Mesenteric fat pad (tissue), 1 donor: ENCODE measurements at places on chromosomes 11 and 22.

DNA sequence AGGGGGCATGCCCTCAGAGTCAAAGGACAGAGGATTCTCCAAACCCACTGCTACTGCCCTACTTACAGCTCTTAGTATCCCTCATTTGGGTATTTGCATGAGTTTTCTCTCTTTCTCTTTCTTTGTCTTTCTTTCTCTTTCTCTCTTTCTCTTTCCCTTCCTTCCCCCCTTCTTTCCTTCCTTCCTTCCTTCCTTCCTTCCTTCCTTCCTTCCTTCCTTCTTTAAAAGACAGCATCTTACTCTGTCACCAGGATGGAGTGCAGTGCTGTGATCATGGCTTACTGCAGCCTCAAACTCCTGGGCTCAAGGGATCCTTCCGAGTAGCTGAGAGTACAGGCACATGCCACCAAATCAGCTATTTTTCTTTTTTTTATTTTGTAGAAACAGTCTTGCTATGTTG lies 14.0 kb upstream of the MMP7 start:
- DNase-seq: no peak

DNA sequence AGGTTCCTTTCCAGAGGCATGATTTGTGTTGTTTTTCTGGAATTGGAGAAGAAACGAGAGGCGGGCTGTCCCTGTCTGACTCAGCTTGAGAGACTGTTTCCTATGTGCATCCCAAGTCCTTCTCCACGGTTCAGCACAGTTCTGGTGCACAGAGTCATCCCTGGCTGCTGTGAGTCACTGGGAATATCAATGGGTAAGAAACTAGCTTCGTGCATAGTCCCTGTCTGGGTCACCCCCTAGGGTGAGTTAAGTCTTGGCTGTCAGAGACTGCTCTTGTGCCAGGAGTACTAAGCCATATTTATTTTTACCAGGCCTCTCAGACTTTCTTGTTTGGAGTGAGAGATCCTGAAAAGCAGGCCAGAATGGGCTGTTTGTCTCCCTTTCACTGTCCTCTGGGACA lies 2.4 kb upstream of the LRP4 start:
- no peak for DNase-seq

- no peak for DNase-seq
Measured at GRCh38 chr11:69496631-69497220, 15.3 kb downstream of the LINC01488 start.

- DNase-seq: no peak
Measured at GRCh38 chr11:106131998-106132397, 54.5 kb downstream of the AASDHPPT start.

GRCh38 chr22:40557972-40558371 lies 78.5 kb downstream of the MRTFA start:
- no peak for DNase-seq

- DNase-seq: no peak
Measured at GRCh38 chr22:17237038-17237668, 17.9 kb upstream of the ADA2 start.

GRCh38 chr11:88131764-88132470 lies 43.3 kb downstream of the RAB38 start:
- DNase-seq: no peak

GRCh38 chr11:13908535-13908934 lies 54.0 kb upstream of the SPON1 start:
- no peak for DNase-seq
